Stimulated activated naive CD8-positive, alpha-beta T cell treated with anti-CD3 and anti-CD28 coated beads, Interleukin-15, Interleukin-2, amounts not matched to agents 100 U/mL and 50 U/mL, for 24 hours (primary cell): ENCODE measurements at places on chromosomes 11 and 22.

DNA sequence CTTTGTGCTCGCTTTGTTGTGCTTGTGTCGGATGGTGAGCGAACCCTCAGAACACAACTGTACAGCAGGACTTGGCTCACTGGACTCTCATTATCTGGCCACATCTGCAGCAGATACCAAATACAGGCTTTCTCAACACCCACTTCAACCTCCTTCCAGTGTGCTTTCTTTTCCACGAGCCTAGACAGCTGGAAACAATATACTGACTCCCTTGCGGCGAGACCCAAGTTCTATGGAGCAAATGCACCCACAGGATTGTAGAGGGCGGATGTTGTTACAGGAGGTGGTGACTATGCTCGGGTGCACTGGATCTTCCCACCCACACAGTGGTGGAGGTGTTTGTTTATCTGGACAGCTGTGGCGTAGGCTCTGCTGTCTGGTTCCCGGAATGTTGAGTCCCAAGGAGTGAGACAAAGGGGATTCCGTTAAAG, 204.3 kb downstream of the TENM4 start:
- DNase-seq: no peak

GRCh38 chr22:43005106-43005505, 9.8 kb downstream of the PACSIN2 start:
- DNase-seq: no peak

DNA sequence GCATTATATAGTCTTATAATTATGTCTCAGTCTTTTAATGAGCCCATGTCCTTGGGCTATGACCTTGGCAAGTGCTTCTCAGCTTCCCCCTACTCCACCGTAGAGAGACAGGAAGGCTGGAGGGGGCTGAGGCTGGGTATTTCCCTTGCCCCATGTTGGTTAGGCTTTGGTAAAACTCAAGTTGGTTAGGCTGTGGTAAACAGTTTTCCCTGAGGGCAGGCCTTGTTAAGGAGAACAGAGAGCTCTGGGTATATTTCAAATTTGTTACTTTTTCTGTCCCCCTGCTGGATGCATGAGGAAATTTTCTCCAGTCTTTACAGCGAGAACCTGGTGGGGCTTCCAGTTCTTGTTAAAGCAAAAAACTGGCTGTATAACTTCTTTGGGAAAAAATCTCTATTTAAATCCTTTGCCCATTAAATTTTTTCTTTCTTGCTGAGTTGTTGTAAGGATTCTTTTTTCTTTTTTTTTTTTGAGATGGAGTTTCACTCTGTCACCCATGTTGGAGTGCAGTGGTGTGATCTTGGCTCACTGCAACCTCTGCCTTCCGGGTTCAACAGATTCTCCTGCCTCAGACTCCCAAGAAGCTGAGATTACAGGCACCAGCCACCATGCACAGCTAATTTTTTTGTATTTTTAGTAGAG, 12.2 kb upstream of the DCHS1 start:
- peak; percentile 48 for DNase-seq

GRCh38 chr11:106668147-106668546, 350.1 kb downstream of the GUCY1A2 start:
- DNase-seq: no peak

DNA sequence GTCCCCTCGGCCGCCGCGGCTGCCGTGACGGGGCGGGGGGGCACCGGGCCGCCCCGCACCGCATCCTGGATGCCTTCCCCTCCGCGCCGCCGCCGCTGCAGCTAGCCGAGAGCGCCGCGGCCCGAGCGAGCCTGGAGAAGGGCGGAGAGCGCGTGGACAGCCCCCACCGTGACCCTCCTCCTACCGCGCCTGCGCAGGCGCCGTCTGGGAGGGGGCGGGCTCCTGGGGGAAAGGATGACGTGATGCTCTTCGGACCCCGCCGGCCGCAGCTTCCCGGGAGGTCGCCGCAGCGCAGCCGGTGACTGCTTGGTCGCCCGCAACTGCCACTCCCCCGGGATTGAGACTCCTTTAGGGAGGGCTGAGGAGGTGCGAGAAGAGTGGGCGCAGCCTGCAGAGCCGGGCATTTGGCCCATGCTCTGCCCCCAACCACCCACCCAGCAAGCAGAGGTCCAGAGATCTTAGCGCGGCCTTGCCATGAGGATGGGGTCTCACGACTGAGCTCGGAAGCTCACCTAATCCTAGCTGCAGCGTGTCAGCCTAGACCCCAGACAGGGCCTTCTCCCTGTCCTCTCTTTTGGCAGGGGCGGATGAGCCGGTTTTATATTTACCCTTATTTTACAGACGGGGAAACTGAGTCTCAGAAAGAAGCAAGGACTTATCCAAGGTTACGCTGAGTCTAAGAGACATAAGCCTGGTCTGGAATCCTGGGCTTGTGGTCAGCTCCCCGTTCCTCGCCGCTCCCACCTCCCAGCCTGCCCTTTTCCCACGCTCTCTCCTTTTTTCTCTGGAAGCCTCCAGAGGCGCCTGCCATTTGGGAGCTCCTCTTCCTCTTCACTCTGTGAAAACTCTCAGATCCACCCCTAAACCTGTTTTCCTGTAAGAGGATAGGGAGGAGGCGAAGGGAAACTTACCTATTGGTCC, at the start of gene DENND5A:
TSS of gene DENND5A (minus strand) at position 140 of the 921 bp plus-strand sequence. CDS start 281 bp downstream, outside the sequence.
- DNase-seq: peak; percentile 80

- no peak for DNase-seq
Observed at GRCh38 chr11:85874265-85874664, 19.1 kb downstream of the CCDC83 start.

DNA sequence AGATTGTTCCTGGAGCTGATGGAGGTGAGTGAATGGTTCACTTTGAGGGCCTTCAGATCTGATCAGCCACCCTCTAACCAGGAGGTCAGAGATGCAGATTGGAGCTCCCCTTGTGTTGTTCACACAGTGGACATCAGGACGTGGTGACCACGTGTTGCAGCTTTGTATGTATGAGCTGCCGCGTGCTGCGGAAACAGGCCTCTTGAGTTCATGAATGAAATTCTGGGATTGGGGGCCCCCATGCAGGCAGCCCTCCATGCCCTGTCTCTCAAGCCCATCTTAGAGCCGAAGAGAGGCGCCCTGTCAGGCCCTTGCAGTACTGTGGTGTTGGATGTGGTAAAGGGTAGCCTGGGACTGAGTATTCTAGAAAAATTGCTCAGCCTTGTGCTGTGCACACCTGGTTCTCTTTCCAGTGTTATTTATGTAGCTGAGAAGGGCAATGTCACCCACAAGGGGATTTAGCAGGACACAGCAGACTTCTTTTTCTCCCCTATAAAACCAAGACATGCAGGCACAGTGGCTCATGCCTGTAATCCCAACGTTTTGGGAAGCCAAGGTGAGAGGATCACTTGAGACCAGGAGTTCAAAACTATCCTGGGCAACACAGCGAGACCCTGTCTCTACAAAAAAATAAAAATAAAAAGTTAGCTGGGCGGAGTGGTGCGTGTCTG, 64.9 kb downstream of the MED15 start:
- DNase-seq: no peak

DNA sequence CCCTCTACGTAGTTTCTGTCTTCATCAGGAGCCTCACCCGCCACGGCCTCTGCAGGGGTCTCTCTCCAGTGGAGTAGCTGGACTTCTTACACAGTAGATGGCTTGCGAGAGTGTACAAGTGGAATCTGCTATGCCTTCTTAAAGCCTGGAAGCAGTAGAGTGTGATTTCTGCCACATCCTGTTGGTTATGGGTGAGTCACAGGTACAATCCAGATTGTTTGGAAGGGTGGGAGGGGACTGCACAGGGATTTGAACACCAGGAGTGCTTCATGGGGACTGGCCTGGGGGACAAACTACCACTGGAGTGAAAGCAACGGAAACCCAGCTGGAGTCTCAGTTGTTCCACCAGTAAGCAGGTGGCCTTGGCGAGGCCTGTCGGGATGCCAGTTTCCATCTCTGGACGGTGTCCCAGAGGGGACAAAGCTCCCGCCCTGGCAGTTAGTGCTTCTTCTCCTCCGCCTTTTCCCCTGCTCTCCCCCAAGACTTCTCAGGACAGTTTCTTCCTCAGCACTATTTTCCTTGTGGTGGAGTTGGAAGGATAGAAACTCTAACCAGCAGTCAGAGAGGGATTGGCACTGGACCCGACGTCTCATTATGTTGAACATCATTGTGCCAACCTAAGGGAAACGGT, 85.0 kb upstream of the RCN1 start:
- DNase-seq: no peak

DNA sequence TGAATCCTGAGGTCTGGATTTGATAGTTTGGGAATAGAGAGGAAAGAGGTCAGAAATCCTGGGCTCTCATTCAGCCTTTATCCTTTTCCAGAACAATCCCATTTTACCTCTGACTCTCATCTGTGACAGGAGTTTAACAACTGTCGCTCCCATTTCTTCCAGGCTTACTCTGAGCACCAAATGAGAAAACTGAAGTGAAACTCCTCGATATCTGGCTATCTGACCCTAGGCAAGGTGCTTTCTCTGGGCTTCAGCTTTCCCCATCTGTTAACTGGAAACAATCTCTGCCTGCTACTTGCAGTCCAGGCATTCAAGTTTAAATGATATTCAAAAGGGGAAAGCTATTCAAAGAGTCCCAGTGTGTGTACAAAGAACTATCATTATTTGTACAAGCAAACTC, 50.1 kb downstream of the NRXN2 start:
- DNase-seq: no peak

GRCh38 chr22:36257308-36257707, 4.4 kb downstream of the APOL1 start:
- no peak for DNase-seq

GRCh38 chr22:19703869-19704268, 10.4 kb upstream of the SEPTIN5 start:
- no peak for DNase-seq

- DNase-seq: no peak
Observed at GRCh38 chr11:99937330-99937729, 749.8 kb upstream of the ARHGAP42 start.

DNA sequence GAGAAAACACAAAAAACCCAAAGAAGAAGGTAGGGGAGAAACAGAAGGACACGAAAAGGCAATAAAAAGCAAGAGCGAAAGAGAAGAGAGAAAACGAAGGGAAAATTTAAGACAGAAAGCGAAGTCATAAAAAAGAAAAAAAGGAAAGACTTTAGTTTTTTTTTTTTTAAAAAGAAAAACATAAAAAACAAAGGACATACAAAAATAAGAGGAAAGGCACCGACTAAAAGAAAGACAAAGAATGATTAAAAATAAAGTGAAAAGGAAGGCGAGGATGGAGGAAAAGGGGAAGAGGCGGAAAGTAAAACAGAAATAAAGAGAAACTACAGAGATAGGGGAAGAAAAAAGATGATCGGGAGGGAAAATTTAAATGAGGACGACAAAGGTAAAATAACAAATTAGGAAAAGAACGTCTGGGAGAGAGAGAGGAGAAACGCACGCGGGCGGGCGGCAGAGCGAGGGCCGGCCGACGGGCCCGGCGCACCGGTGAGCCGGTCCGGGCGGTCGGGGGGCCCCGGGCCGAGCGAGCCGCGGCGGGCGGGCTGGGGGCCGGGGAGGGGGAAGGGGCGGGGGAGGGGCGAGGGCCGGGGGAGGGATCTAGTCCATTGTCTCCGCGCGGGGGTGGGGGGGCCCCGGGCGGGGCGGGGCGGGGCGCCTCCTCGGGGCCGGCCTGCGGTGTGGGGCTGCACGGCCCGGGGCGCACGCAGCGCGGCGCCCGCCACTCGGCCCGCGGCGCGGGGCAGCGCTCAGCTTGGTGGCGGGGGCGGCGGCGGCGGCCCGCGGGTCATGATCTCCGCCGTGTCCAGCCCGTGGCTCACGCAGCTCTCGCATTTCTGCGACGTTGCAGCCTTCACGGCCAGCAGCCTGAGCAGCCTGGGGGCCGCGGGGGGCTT, at the start of gene TBX1:
TSS of gene TBX1 (plus strand) at position 721 of the 893 bp plus-strand sequence. CDS start at position 787, 66 bp downstream.
- DNase-seq: no peak

GRCh38 chr11:92763336-92763735, 206.1 kb upstream of the MTNR1B start:
- DNase-seq: no peak

DNA sequence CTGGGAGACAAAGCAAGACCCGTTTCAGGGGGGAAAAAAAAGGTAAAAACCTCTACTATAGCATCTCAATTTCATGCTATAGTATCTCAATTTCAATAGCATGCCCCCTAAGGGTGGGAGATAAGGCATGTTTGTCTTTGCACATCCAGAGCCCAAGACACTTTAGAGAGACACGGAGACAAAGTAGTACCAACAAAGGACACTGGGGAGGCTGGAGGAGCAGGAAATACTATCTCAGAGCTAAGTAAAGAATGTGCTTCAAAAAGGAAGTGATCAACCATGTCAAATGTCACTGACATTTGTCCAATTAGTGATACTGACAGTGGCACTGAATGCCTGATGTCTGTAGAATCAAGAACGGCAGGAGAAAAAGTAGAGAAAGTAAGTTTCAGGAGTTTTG, 68.6 kb downstream of the RRAS2 start:
- DNase-seq: no peak

DNA sequence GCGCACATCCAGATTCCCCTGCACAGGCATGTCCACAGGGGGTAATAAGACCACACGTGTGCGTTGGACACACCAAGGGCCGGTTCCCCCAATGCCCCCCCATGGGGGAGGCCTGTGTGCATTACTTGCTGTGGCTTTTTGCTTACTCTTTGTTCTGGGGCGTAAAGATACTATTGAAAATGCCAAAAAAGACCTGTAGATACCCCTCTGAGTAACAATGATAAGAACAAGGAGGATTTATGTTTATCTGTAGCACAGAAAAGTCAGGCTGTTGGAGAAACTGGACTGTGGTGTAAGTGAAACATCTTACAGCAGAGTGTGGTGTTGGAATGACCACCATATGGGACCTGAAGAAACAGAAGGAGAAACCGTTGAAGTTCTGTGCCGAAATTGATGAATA, 103.2 kb downstream of the TBC1D22A start:
- DNase-seq: no peak

DNA sequence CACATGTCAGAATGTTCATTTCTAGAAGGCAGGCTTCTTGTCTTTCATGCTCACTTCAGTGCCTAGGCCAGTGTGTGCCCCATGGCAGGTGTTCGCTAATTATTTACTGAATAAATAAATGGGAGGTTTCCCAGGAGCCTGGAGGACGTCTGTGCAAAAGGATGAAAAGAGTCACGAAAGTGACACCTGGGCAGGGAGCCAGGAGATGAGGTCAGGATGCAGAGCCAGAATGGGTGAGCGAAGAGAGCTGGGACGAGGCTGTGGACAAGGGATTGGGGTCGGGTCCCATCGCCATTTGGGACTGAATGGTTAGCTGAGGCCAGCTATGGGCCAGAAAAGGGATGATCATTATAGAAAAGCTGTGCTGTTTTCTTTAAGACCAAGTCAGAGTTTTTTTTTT, 560.4 kb downstream of the TBC1D22A start:
- no peak for DNase-seq

- no peak for DNase-seq
Observed at GRCh38 chr11:36360318-36360717, 64.2 kb downstream of the PRR5L start.

GRCh38 chr11:91981995-91982394, 242.6 kb upstream of the FAT3 start:
- no peak for DNase-seq

- DNase-seq: no peak
Observed at GRCh38 chr22:42747701-42748513, 27.2 kb upstream of the A4GALT start.

GRCh38 chr11:130527636-130528297, 79.3 kb downstream of the ADAMTS15 start:
- DNase-seq: no peak
